ENCODE measurements at places on chromosomes 1 and 21.

- DNase-seq: no peak
Observed at GRCh38 chr1:51274676-51275075, 38.6 kb downstream of the RNF11 start.

GRCh38 chr1:64923294-64923718, 43.0 kb downstream of the JAK1 start:
- DNase-seq: no peak

- DNase-seq: no peak
Observed at GRCh38 chr1:40984066-40984465, 4.6 kb downstream of the CTPS1 start.

DNA sequence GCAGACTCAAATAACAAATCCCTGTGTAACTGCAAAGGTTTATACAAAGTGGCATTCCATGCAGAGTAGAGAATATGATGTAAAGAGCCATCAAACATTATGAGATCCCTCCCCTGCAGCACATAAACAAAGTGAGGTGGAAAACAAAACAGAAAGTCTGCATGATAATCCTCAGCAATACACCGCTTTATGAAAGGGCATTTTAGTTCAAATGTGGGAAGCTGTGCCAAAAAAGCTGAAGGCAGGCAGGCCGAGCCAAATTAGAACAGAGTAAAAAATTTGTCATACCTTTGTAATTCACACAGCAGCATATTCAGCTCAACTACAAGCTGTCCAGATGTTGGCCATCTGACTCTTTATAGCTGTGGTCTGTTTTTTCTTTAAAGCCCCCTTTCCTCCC, 113.5 kb downstream of the LHX9 start:
- no peak for DNase-seq

- no peak for DNase-seq
Observed at GRCh38 chr1:241947354-241947753, 10.2 kb upstream of the BECN2 start.

DNA sequence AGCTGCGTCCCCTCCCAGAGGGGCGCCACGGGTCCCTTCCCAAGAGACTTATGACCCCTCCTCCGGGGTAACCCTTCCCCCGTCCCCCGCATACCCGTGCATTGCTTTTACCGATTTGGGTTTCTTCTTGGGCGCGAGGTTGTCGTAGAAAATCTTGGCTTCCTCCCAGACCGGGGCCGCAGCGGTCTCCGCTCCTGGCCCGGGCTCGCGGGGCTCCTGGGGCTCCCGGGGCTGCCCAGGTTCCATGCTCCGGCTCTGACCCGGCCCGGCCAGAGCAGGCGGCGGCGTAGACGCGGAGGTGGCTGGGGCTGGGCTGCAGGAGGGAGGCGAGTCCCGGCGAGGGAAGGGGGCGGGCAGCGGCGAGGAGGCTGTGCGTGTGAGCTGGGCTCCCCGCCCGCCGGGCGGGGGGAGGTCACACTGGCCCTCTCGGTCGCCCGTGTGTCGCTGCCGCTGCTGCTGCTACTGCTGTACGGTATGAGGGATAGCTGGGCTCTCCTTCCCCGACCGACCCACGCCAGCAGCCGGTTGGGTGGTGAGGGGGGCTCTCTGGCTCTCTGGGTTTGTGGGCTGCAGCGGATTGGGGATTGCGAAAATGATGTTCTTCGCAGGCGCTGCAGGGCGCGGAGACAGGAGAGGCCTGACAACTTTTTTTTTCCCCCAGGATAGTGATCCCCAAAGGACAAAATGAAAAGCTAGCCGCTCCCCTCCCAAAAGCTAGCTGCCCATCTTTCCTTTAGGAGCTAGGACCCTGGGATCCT, at the start of gene NT5C1A:
Gene NT5C1A, minus strand, starts transcription at position 315 of the 758 bp plus-strand sequence. Its CDS starts 69 bp downstream, at position 246.
- DNase-seq: peak; percentile 11

DNA sequence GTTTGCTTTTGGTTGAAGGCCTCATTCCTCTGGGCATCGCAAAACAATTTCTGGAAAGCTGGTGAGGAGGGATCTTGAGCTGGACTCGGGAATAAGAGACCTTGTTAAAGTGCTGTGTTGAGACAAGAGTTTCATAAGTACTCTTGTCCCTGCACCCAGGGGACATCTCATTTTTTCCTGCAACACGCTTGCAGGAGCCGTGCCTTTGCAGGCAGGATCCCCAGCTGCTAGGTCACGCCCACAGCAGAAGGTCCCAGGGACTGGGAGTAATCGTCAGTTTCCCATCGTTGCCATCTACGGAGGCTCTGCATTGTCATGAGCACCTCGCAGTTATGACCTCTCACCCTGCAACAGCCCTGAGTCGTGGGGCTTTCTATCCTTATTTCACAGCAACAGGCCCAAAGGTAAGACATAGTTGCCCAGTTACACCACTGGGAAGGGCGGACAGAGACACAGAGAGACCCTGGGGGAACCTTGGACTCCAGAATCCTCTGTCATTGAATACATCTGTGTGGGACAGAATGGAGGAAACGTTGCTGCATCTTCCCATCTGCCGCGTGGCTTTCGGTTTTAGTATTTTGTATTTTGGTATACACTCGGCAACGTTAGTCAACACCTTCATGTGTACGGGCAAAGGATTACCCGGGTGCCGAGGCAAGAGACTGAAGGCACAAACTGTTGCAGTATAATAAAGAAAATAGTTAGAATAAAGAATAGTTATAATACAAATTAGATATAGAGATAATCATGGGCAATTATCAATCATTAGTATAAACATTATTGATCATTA, 60.4 kb upstream of the DMRTB1 start:
- DNase-seq: no peak

GRCh38 chr1:9476790-9477463, 62.3 kb upstream of the SLC25A33 start:
- no peak for DNase-seq

DNA sequence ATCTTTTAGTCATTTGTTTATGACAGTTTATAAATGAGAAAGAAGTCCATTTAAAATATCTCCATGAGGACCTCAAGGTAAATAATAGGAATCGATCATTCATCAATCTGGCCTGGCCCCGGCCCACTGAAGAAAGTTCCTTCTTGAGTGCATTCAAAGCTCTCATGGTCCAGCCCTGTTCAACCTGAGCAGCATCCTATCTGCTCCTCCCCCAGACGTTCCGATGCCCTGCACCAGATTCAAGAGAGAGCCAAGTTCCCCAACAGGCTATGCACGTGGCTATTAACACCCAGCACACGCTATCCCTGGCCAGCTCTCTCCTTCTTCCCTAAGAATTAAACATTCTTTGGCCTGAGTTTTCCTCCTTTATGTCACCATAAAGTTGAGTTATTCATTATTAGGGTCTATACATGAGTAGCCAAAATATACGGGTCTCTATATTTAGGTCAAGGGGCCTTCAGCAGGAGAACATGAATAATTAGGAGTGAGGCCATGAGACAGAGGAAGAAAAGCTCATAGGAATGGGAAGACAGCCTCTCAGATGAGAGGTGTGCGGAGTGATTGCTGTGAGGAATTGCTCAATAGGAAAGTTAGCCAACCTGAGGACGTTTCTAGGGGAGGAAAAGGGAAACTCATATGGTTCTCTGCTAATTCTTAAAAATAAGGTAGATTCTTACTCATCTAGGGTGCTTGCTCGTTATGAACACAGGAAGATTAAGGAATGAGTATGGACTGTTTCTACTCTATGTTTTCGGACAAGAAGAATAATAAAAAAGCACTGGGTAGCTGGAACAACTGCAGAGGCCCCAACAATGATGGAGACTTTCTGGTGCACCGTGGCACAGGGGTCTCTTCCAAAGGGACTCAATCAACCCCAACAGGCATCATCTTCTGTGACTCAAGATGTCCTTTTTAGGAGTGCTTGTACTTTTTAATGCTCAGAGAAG, 23.6 kb downstream of the RUNX1 start:
- DNase-seq: no peak

GRCh38 chr1:31436596-31437432, 23.8 kb downstream of the SERINC2 start:
- DNase-seq: no peak

GRCh38 chr21:19608101-19608621, 1204.6 kb upstream of the TMPRSS15 start:
- no peak for DNase-seq

- DNase-seq: no peak
Observed at GRCh38 chr1:156212130-156212529, 677 bp upstream of the PMF1 start.

- DNase-seq: no peak
Observed at GRCh38 chr1:224192082-224192788, 9.2 kb downstream of the DEGS1 start.

All from activated T-helper 9 cell treated with anti-CD3 and anti-CD28 coated beads, Interleukin-2, amount 50 U/mL, for 16 hours (primary cell).